Activated CD8-positive, alpha-beta memory T cell treated with anti-CD3 and anti-CD28 coated beads, Interleukin-2, amount 50 U/mL, for 4 hours (primary cell): ENCODE measurements at places on chromosomes 2 and 18.

DNA sequence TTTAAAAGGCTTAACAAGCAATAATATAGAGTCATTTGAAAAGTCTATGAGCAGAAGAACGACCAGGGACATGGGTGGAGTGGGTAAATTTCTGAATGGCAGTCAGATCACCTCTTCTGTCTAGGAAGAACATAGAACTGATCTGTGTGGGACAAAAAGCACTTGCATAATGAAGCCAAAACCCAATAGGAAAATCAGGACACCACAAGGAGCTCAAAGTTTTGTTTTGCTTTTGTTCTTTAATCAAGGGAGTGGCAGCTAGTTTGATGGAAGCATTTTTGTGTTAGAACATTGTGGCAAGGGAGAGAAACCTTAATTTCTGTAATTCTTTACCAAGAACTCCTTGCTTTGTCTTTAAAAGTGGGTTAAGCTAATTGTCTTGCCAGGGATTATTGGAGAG, 240.2 kb upstream of the TANK start:
- no peak for DNase-seq

GRCh38 chr2:102033031-102033749, 41.4 kb downstream of the IL1R2 start:
- DNase-seq: no peak

- no peak for DNase-seq
These were observed 167.7 kb upstream of the MYCN start for GRCh38 chr2:15772681-15773080.

DNA sequence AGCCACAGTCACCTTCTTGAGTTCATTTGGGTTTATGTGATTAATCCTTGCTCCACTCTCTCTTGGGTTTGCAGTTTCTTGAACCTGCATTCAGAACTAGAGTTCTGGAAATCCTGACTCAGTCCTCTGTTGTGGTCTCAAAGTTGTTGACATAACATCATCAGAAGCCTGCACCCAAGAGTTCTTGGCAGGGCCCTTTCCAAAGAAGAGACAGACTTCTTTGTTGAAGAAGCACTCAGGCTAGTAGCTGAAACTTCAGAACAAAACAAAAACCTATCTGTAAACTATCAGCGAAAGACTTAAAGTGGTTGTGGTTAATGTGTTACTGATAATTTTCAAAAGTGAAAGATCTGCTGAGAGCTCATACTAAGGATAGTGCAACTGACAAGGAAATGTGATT, 120.8 kb downstream of the FAM168B start:
- DNase-seq: no peak

DNA sequence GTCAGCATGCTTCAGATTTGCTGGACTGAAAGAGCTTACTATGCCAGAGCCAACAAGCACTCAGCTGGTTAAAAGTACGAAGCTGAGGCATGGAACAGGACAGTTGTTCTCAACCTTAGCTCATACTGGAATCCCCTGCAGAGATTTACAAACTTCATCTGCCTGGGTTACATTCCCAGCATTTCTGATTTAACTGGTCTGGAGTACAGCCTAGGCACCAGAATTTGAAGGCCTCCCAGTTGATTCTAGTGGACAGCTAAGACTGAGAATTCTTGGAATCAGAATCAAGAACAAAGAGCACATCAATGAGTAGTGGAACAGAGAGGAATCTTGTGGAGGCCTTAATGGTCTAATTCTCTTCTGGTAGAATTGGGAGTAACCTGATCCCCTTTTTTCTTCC, 298.2 kb upstream of the NXPH2 start:
- DNase-seq: no peak

- no peak for DNase-seq
These were observed 458.1 kb downstream of the BCL11A start for GRCh38 chr2:60095202-60095815.

- DNase-seq: no peak
These were observed 397.7 kb downstream of the TRIB2 start for GRCh38 chr2:13114391-13114790.

DNA sequence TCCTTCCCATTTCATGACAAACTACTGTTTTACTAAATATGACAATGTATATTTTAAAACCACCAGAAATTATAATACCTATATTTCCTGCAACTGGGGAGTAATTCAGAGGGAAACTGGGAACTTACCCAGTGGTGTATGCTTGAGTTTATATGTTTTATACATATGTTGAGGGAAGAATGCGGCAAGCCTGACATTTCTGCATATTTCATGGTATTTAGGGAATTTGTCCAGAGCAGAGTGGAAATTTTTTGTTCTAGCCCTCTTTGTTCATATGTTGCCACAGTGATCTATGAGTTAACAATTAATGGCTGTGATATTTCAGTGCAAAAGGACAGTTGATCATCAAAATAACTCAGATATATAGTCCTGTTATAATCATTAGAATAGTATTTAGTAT, 230.8 kb upstream of the VWC2L start:
- DNase-seq: no peak

DNA sequence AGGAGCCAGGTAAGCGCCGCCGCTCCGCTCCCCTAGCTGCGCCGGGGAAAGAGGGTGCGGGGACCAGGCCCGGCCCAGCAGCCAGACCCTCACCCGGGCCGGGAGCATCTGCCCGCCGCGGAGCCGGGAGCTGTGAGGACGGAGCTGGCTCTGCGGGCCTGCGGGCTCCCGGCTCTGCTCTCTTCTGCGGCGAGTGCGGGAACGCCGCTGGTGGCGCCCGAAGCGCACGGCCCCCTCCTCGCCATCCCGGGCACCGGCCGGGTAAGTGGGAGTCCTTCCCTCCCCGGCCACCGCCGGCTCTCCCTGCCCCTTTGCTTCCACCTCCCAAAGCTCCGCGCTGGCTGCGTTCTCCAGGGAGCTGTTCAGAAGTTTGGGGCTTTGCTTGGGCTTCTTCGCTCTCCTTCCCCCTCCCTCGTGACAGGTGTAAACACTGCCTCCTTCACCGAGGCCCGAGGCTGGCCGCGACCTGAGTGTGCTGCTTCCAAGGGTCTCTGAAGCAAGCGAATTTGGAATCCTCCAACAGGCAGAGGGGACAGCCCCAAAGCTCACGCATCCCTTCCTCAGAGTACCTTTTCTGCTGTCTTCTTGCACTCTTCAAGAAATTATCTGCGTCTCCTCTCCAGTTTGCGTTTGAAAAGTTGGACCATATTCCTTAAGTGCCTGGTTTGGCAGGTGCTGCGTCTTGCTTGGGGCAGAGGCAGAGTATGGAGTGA, 632 bp downstream of the AFTPH start:
- DNase-seq: no peak

DNA sequence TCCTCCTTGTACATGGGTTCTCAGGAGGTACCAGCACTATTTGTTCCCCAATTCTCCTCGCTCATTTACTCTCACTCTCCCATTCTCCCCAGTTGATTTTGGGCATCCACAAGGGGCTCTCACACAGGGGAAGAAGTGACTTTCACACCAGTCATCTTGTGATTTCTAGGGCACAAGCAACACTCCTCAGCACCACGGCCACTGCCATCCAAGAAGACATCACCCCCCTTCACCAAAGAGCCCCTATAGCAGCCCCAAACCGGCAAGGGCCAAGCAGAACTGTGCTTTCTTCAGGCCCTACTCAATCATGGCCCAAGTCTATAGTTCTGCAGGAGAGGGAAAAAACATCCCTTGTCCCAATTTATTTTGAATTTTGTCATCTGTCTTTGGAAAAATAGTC, 209.2 kb upstream of the ARL4C start:
- DNase-seq: no peak
